SK-N-MC (cell line): ENCODE measurements at places on chromosomes 3 and 15.

- DNase-seq, result no peak
These were observed 38.6 kb downstream of the BTLA start for GRCh38 chr3:112460519-112461195.

DNA sequence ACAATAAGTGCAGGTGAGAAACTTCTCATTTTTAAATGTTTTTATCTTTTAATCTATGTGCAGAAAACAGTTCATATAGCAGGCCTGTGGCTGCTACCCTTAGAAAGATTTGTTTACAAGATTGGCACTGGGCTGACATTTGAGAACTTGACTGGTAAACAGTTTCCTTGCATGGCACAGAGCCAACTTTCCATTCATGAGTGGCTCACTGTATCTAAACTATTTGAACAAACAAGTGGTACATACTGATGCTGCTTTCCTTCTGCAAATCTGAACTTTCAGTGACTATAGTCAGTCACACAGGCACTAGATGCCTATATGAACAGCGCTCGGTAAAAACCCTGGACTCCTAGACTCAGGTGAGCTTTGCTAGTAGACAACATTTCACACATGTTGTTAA, 6.3 kb upstream of the GTPBP8 start:
- DNase-seq, result no peak

DNA sequence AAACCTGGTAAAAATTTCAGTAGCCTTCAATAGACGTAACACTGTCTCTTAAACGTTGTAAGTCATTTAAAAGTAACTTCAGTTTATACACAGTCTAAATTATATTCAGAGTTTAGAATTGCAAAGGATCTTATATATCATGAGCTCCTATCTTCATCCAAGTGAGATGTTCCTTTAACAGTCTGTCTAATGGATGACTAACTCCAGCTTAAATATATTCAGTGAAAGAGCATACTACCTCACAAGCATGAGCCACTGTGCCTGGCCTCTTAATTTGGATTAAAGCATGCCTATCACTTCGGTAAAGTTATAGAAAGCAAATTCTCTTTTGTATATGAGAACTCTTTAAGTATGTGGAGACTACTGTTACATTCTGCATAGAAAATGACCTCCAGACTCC, 7.0 kb downstream of the FYTTD1 start:
- no peak for DNase-seq

GRCh38 chr3:54153477-54153876, 31.1 kb downstream of the CACNA2D3 start:
- no peak for DNase-seq

DNA sequence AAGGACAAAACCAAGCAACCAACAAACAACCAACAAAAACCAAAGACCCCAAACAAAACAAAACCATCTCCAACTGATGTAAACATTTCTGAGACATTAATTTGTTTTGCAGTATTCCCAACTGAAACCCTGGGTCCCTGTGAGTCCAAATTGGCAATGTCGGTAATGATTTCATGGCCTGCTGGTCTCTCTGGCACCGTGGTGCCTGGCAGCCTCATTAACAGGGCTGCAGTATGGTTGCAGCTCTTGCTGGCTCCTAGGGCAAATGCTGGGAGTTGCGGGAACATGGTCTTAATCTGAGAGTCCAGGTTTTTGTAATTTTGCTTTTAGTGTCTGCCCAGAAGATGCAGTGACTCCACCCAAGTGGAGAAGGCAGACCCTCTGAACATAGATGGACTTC, 128.3 kb downstream of the SV2B start:
- no peak for DNase-seq

- DNase-seq, result no peak
These were observed 78.4 kb upstream of the MRPS22 start for GRCh38 chr3:139265131-139266016.

GRCh38 chr3:106640353-106640752, 736.9 kb upstream of the CCDC54 start:
- no peak for DNase-seq

DNA sequence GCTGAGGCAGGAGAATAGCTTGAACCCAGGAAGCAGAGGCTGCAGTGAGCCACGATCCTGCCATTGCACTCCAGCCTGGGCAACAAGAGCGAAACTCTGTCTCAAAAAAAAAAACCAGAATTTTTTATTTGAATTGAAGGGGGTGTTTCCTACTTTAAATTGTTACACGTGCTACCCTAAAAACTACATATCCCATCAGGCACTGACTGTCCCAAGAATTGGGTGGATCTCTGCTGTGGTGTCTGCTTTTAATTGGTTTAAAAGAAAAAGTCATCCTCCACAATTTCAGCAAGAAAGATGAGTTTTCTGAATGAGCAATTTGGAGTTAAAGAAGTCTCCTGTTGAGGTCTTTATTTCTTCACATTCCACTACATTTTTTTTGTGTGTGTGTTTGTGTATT, 2.1 kb downstream of the PDIA3 start:
- DNase-seq, result no peak

DNA sequence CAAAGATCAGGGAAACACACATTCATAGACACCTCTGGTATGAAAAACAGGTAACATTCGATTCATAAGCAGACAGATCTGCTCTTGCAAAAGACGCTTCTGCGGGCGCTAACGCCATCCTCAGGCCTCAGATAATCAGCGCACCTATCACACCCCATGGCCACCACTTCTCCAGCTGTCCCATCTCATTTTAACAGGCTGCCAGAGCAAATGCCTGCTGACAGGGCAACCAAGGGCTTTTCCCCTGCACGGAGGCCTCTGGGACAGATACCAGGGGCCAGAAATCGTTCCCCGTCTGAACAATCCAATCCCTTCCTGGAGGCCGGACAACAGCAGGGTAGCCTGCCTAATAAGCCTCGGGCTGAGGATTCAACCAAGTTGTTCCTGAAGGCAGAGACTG, 15.2 kb downstream of the ABCC5 start:
- DNase-seq, result no peak

DNA sequence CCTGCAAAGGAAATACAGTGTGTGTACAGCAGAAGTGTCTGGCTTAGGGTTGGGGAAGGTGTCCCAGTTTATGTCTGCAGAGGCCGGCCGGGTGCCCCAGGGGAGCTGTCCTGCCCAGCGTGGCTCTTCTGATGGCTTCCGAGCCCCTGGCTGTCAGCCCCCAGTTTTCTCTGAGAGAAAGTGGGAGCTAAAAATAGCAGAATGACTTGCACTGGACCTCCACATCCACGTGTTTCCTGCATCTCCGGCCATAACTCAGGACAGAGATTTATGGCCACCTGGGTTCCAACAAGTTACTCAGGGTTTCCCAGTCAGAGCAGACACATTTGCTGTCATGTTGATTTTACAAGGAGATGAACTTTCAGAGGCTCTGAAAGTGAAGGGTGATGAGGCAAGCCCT, 192.0 kb downstream of the ATP10A start:
- no peak for DNase-seq

GRCh38 chr3:86228101-86228500, 762.8 kb downstream of the VGLL3 start:
- DNase-seq, result no peak

DNA sequence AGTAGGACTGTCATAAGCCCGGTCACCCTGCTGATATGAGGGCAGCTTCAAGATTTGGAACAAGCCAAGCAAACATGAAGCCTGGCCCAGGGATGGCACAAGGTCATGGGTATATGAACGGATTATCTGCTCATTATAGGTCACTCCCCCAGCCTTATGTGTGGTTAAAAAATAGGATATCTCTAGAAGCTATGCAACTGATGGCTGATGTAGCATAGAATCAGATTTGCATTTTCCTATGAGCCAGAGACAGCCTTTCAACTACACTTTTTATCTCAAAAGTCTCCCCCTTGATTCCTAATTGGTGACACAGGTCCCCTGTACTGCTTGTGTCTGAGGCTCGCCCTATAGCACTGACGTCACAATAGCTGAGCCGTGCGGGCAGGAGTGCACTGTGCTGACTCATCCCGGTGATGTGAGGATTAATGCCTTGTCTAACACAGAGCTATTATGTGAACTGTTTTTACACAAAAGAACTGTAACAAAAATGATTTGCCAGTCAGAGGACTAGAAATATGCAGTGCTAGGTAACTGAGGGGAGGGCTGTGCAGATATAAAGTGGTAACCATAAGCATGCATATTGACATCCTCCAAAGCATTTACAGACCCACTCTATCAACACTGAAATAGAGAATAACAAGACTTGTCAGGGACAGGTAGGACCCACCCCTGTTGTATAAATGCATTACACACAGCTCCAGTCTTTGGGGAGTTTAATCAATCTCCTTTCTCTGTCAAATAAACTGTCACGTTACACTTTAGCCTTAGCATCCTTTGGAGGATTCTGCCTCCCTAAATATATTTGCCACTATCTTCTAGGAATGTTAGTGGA, 204.9 kb downstream of the TIGIT start:
- no peak for DNase-seq

DNA sequence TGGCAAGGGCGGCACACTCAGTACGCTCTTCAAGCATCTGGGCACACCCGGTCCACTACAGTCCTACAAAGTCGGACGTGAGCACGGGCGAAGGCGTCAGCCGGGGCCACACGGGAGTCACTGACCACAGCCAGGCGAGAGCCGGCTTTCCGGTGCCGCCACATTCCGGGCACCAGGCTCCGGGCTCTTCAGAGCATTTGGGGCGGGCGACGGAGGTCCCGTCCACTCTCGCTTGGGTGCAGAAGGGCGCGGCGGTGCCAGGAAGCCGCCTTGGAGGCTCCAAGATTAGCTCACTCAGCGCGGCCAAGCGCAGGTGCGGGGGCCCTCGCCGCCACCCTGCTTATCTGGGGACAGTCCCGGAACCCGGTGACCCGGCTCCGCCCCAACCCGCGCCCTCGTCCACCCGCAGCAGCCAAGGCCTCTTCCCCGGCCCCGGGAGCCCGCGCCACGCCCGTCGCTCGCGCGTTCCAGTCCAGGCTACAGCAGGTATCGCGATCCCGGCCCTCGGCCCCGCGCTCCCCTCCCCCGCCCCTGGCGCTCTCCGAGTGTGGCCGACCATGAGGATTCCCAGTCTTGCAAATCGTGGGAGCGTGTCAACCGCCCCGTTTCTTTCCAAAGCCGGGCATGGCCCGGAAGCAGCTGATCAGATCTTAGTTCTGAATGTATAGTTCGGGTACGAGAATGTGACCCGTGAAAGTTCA, at the start of gene ADPRH:
ADPRH (plus strand) TSS at position 127 of the 701 bp plus-strand sequence. CDS start 2,678 bp downstream, outside the sequence.
- DNase-seq, result no peak

DNA sequence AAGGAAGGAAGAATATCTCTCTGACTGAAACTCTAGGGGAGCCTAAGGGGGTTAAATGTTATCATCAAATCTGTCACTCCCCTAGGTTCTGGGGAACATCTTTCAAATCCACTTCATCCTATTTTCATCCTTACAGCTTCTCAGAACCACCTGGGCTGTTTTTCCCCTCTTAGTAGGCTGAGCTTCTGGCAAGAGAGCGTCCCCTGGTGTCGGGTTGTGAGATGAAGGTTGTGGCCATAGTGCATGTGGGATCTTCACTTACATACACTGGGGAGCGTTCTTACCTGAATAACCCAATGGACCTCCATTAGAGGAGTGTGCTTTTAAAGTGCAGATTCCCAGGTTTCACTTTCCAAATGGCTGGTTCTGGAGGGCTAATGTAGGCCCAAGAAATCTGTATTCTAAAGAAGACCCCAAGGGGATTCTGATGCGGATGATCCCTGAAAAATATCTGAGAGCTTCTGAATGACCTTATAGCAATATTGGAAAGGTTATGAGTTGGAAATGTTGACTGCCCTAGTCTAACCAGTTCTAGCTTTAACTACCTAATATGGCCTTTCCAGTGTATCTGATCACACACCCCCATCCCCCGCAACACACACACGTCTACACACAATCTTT, 663.7 kb downstream of the AGBL1 start:
- no peak for DNase-seq

DNA sequence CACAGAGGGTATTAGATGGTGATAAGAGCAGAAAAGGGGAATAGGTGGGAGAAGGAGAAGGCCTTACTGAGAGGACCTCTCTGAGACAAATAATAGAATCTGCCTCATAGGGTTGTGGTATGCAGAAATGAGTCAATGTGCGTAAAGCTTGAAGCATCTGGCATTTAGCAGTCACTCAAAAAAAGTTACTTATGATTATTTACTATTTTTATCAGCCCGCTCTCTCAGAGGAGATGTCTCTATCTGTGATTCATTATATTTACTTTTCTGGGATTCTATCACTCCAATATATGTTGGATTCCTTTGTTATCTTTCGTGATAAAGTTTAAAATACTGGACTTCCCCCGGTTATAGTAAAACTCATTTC, 4.6 kb upstream of the TM4SF1 start:
- no peak for DNase-seq

- no peak for DNase-seq
These were observed 34.2 kb downstream of the SEMA5B start for GRCh38 chr3:122993124-122993978.

- no peak for DNase-seq
These were observed 159.5 kb downstream of the TP63 start for GRCh38 chr3:189790658-189791057.

DNA sequence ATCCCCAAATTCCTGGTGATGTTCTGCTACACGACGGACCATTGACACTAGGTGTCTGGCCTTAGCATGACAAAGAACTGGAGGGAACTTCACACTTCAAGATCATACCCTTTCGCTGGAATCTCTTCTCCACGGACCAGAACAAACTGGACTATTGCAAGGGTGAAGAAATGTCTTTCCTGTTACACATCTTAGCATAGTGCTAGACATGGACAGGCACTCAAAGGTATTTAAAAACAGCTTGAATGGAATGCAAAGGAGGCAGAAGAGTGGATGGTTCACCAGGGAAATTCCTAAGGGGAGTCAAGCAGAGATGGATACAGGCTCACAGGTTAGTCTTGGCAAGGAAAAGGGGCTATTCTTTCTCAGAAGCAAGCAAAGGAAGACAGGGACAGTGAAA, 33.5 kb upstream of the PDZRN3 start:
- DNase-seq, result no peak

GRCh38 chr3:88031642-88032077, 27.1 kb downstream of the CGGBP1 start:
- no peak for DNase-seq

- DNase-seq, result no peak
These were observed 487.5 kb upstream of the WNT5A start for GRCh38 chr3:55974421-55975165.

GRCh38 chr3:150346981-150347863, 60.9 kb upstream of the TSC22D2 start:
- peak; percentile 92 for DNase-seq

DNA sequence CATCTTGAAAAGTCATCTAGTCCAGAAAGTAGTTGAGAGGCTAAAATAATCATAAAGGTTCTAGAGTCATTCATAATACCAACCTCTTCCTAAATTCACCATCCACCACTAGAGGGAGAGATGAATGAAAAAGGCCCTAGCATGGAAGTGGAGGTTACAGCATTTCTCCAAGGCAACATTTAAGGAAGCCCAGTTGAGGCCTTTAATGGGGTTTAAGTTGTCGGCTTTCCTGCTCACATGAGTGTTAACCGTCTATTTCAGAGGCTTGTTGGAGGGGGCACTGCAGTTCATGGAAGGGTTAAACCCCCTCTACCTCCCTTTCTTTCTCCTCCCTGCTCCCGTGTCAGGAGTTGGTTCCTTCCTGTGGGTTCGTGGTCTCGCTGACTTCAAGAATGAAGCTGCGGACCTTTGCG, 3.8 kb upstream of the SLCO3A1 start:
- DNase-seq, result no peak

- no peak for DNase-seq
These were observed 799.8 kb downstream of the NSUN3 start for GRCh38 chr3:94862703-94863102.

GRCh38 chr3:37660782-37661181, 200.9 kb upstream of the CTDSPL start:
- no peak for DNase-seq
